Retinal pigment epithelial cell (primary cell): ENCODE measurements at places on chromosomes 3 and 15.

GRCh38 chr3:32708672-32709283 is 23.8 kb downstream of the CNOT10 start:
- DNase-seq, result no peak

GRCh38 chr3:65173841-65174240 is 486.0 kb upstream of the ADAMTS9 start:
- no peak for DNase-seq

- DNase-seq, result no peak
These were observed 574 bp downstream of the CHST2 start for GRCh38 chr3:143119974-143120715.

- DNase-seq, result no peak
These were observed 4.7 kb upstream of the COPB2 start for GRCh38 chr3:139394116-139394515.

- no peak for DNase-seq
These were observed 99.5 kb downstream of the POLR2M start for GRCh38 chr15:57806003-57806402.

GRCh38 chr3:44825264-44825925 is 36.3 kb upstream of the TMEM42 start:
- no peak for DNase-seq

DNA sequence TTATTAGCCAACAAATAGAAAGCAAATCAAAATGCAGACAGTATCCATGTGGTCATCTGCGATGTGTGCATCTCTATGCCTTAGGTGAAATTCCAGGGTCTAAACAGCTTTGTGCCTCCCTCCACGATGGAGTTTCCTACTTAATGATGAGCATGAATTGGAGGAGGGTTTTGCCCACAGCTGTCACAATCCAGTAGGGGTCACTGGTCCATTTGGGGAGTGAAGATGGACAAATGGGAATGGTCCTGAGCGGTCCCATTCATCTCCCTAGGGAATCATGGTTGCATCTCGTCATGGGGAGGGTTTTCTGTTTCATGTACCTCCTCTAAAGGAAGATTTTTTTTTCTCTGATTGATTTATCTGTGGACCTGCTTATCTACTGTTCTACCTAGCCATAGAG is 358.0 kb downstream of the PTPRG start:
- no peak for DNase-seq

- DNase-seq, result no peak
These were observed 717.3 kb downstream of the OTOL1 start for GRCh38 chr3:162213956-162214355.

GRCh38 chr3:169505577-169506230 is 157.8 kb downstream of the MECOM start:
- no peak for DNase-seq
